ENCODE measurements at places on chromosomes 2 and 18.

GRCh38 chr2:179248024-179248348, 16.6 kb downstream of the SESTD1 start:
- no peak for DNase-seq

- DNase-seq = no peak
Measured at GRCh38 chr2:220318037-220318436, 690.6 kb downstream of the SLC4A3 start.

DNA sequence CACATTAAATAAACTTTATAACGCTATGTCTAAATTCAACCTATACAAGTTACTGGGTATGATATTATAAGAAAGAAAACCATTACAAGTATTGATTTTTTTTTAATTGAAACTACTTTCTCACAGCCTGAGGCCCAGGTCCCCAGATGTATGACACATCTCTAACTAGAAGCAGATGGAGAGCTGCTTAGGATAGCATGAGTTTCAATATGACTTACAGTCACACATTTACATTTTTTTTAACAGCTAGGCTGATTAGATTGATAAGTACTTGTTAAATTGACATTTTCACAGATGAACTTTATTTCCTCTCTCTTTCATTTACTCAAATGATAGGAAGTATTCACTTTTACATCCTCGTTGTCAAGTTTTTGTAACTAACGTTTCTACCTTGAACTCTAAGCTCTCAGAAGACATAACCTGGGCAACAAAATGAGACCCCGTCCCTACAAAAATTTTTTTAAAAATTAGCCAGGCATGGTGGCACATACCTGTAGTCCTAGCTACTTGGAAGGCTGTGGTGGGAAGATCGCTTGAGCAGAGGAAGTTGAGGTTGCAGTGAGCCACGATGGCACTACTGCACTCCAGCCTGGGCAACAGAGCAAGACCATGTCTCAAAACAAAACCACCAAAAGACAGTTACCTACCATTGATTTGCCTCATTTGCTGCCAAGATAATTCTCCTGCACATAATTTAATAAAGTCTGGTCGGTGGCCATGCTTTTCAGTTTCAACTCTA, 52.4 kb downstream of the STK39 start:
- DNase-seq = no peak

- DNase-seq = no peak
Measured at GRCh38 chr2:227413371-227413770, 25.6 kb upstream of the SCYGR1 start.

DNA sequence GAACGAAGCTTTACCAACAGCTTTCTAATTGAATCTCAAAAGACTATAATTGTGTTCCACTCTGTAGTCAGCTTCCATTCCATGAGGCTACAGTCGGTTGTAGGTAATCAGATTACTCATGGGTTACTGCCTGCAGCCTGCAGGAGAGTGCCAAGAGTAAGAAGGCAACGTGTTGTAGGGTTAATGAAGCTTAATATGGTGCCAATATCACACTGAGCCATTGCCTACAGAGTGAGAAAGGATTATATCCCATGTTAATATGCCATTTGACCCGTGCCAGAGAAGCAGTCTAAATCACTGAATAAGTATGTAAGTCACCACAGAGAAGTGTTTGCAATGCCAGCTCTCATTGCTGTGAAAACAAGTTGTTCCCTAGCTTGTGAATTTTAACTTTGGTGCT, 734.5 kb upstream of the ACVR2A start:
- no peak for DNase-seq

DNA sequence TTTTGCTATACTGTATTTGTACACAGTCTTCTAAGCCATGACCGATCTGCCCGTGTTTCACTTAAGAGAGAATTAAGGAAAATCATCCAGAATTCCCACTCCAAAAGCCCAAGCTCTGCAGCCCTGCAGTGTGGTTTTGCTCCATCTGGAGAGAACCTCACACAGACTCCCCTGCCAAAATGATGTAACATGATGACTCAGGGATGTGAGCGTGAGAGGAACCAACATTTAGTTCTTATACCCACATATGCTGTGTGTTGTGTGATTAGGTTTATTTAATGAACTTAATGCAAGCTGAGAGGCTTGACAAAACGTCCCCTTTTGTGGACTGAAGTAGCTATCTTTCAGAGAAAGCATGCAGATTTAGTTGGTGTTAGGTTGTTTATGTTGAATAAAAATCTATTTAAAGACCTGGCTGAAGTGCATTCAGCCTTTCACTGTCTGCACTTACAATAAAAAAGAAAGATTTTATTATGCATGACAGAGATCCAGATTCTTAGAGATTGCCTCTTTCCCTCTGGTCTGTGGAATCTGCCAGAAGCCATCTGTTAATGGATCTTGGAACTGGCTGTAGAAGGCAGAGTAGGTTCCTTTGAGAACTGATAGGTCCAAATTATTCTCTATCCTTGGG, 6.3 kb downstream of the RAB12 start:
- DNase-seq = no peak

DNA sequence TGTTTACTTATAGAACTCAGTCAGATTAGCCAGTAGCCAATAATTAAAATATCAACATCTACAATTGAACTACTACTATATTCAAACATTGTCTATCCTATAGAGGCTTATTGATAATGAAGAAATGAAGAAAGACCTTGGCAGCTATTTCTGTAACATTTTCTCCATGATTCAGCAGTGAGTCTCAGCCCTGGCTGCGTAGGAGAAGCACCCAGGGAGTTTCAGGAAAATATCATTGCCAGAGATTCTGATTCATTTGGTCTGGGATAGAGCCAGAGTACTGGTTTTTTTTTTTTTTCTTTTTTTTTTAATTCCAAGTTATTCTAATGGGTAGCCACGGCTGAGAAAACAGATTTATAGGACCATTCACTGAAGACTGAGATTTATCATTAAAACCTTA, 404.8 kb downstream of the TXNL1 start:
- DNase-seq = no peak

DNA sequence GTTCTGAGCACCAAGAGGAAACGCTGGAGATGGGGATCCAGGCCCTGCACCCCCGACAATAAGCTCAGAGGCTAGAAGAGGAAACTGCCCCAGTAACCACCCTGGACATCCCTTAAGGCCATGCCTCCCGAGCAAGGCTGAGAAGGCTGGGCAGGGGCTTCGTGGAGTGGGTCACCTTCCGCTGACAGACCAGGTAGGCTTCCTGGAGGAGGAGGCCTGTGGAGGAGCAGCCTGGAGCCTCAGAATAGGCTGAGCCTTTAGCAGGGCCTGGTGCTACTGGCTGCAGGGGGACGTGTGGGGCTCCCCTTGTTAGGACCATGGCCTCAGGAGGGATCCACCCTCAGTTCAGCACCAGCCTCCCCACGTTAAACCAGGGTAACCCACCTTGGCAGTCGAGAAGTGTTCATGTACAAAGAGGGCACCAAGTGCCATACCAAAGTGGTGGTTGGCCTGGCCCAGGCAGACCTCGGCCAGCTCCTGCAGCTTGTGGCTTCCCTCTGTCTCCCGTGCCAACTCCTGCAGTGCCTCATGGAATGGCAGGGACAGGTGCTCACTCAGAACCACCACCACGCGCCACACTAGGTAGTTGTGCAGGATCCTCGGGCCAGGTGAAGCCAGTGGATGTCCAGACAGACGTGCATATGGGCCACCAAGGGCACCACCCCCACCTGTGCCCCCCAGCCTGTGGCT, 28.5 kb upstream of the ALPP start:
- DNase-seq = no peak

GRCh38 chr2:42195559-42195958, 26.4 kb downstream of the EML4 start:
- DNase-seq = no peak

DNA sequence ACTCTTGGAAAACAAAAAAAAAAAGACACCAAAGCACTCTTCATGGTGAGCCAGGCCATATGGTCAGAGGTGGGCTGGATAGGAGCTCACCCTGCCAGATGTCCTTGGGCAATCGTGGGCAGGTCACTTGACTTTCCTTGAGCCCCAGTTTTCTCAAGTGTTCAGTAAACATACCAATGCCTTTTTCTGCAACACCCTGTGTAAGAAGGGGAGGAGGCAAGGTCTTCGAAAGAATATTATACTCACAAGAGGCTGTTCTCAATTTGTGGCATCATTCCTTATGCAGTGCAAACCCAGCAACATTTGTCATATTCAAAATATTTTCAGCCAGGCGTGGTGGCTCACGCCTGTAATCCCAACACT, 22.9 kb upstream of the TMEM87B start:
- DNase-seq = no peak

- DNase-seq = no peak
Measured at GRCh38 chr18:7579918-7580542, 12.9 kb downstream of the PTPRM start.

DNA sequence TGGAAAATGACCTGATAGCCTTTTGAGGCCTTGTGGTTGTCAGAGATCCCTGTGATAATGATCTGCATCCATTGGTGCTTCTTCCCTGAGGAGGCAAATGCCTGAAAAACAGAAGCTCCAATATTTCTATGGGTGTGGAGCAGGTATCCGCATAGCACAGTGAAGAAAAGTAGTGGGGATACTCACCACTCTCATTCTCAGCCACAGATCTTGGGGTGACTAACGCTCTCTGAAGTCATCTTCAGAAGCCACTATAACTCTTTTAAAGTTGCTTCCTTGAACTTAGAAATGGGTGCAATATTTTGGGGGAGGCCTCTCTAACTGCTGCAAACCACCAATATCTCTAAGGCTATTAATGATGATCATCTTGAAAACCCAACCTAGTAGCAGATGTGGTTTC, 46.2 kb downstream of the ARHGAP15 start:
- no peak for DNase-seq

GRCh38 chr2:29035016-29035745, 39.1 kb downstream of the PCARE start:
- no peak for DNase-seq

GRCh38 chr2:67842375-67842959, 220.3 kb downstream of the C1D start:
- no peak for DNase-seq

Data from stimulated activated CD4-positive, alpha-beta T cell treated with anti-CD3 and anti-CD28 coated beads, TNF-alpha, amount 100 ng/mL, for 4 hours (primary cell).